MCF 10A (cell line): ENCODE measurements at places on chromosomes 16 and 17.

DNA sequence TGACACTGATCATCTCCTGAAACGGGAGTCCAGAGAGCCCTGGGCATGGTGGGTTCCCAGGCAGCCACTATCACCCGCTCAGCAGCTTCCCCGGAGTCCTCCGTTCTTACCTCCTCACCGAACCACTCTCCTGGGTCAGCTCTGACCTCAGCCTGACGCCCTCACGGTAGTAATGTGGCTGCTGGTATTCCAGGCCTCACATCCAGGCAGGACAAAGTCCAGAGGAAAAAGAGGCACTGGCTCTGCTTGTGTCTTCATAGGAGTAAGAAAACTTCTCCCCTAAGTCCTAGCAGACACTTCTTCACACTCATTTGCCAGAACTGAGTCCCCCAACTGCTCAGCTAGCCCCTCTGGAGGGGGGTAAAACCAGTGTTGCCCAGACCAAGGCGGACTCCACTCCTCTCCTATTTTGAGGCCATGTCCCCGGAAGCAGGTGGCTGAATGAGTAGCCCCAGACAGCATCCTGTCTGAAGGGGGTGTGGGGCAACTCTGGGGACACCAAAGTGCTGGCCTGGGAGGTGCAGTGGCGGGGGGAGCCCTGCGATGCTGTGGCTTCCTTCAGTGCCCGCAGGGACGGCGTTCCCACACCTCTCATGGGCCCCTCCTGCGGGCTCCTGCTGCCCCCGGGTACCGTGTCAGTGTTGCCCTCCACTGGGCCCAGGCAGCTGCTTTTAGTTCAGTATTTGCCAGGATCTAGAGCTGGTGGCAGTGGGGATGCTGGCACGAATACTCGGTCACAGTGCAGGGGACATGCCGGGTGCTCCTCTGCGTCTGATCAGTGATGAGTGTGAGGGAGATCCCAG lies 5.4 kb downstream of the FSCN2 start:
- no peak for DNase-seq
- no peak overlapping the region for H3K27ac ChIP-seq
- H3K27me3 ChIP-seq = no peaks in the 10 kb centered on the region
- no peaks in the 10 kb centered on the region for H3K4me1 ChIP-seq

DNA sequence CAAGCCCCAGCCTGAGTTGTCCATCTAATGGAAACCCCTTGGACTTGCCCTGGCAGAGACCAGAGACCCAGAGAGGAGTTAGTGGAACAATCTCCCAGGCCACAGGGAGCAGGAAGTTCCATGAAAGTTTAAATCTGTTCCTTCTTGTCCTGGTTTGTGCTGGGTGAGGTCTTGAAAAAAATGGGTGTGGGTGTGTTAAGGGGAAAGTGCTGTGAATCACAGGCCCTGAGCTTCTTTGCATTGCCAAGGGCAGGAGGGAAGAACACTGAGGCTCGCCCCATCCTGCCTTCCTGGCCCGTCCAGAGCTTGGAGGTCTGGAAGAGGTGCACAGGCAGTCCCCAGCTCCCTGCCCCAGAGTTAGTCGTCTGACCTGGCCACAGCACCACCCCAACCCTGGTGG lies 2.3 kb downstream of the ADORA2B start:
- peak overlapping the region; percentile 69 for H3K4me3 ChIP-seq
- peak; percentile 84 for DNase-seq
- peak overlapping the region; percentile 96 for H3K27ac ChIP-seq
- peaks cover 19% of the 10 kb centered on the region for H3K36me3 ChIP-seq

GRCh38 chr17:51510940-51511339 lies 250.6 kb downstream of the UTP18 start:
- peaks cover 37% of the 10 kb centered on the region for H3K27me3 ChIP-seq
- H3K4me1 ChIP-seq = no peaks in the 10 kb centered on the region
- no peaks in the 10 kb centered on the region for H3K36me3 ChIP-seq
- no peak overlapping the region for H3K4me3 ChIP-seq
- DNase-seq = no peak
- no peak overlapping the region for H3K27ac ChIP-seq

GRCh38 chr16:31138621-31139578 lies 3.4 kb upstream of the PRSS8 start:
- DNase-seq = peak; percentile 83
- no peaks in the 10 kb centered on the region for H3K27me3 ChIP-seq
- H3K36me3 ChIP-seq = peaks cover 2% of the 10 kb centered on the region
- peak overlapping the region; percentile 66 for H3K4me3 ChIP-seq
- peaks cover 33% of the 10 kb centered on the region for H3K4me1 ChIP-seq
- peak overlapping the region; percentile 9 for H3K27ac ChIP-seq

GRCh38 chr16:83819361-83819760 lies 11.6 kb downstream of the HSBP1 start:
- peaks cover 6% of the 10 kb centered on the region for H3K36me3 ChIP-seq
- H3K27ac ChIP-seq = no peak overlapping the region
- DNase-seq = no peak
- no peaks in the 10 kb centered on the region for H3K27me3 ChIP-seq
- H3K4me1 ChIP-seq = no peaks in the 10 kb centered on the region
- no peak overlapping the region for H3K4me3 ChIP-seq

- H3K27me3 ChIP-seq = peaks cover 32% of the 10 kb centered on the region
- DNase-seq = peak; percentile 78
- H3K4me1 ChIP-seq = no peaks in the 10 kb centered on the region
- no peak overlapping the region for H3K4me3 ChIP-seq
- H3K27ac ChIP-seq = no peak overlapping the region
These were observed 53.9 kb upstream of the ERCC4 start for GRCh38 chr16:13866073-13866472.

- no peak for DNase-seq
- peaks cover 17% of the 10 kb centered on the region for H3K36me3 ChIP-seq
- peaks cover 24% of the 10 kb centered on the region for H3K4me1 ChIP-seq
- no peak overlapping the region for H3K4me3 ChIP-seq
- no peak overlapping the region for H3K27ac ChIP-seq
These were observed 34.0 kb downstream of the OR1D5 start for GRCh38 chr17:3029213-3029913.

DNA sequence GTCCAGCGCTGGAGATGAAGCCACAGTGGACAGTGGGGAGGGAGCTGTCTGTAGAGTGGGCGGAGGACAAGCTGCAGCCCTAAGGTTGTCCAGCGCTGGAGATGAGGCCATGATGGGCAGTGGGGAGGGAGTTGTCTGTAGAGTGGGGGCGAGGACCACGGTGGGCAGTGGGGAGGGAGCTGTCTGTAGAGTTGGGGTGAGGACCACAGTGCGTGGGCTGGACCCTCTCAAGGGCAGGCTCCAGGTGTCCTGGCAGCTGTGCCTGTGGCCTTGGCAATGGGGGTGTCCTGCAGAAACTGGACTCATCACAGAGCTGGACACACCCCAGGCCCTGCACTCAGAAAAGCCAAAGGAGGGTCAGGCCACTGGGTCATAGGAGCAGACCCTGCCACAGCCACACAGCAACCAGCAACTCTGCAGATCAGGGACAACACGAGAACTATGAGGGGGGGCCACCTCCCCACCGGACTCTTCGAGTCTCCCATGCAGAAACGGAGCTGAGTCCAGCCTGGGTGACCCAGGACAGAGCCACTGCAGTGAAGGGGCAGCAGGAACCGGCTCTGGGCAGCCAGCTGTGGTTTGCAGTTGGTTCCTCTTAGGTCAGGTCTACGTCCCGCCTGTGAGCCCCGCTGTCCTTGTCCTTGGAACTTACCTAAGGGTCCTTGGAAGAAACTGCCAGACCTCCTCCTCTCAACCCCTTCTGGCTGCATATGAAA lies 33.4 kb upstream of the CBFA2T3 start:
- H3K4me1 ChIP-seq = no peaks in the 10 kb centered on the region
- H3K4me3 ChIP-seq = no peak overlapping the region
- DNase-seq = no peak
- H3K27ac ChIP-seq = no peak overlapping the region

- no peak for DNase-seq
- peaks cover 7% of the 10 kb centered on the region for H3K36me3 ChIP-seq
- no peak overlapping the region for H3K27ac ChIP-seq
- no peaks in the 10 kb centered on the region for H3K4me1 ChIP-seq
These were observed 55.6 kb downstream of the MMD start for GRCh38 chr17:55366020-55366481.

DNA sequence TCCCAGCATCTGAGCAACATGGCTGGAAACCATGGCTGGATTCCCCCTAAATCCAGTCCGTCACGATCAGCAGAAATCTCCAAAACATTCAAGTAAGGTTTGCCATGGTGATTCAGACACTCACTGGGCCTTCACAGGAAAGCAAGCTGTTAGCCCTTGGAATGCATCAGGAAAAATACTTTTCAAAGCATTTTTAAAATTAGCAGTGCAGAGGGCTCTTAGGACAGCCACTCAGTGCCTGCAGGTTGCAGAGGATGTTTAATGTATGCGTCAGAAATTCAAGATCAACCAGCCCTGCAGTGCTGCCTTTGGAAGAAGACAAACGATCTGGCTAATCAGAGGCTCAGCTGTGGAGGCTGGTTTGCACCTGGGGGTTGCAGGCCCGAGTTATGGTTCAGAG lies 50.3 kb downstream of the FOXL1 start:
- no peaks in the 10 kb centered on the region for H3K36me3 ChIP-seq
- peaks cover 10% of the 10 kb centered on the region for H3K4me1 ChIP-seq

DNA sequence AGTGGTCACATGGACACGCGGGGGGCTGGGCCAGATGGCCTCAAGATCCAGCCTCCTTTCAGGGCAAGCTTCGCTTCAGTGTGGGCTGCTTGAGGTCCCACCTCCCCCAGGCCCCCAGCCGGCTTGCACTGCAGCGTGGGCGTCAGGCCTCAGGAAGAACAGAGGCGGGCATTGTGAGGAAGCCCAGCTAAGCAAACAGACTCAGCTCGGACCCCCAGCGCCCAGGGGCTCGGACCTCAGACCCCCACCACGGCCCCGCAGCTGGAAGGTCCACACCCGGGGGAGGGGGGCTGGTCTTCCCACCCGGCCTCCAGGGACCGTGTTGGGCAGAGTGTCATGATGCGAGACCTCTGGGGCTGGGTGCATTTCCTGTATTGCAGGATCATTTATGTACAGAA lies 24.7 kb upstream of the ZNF469 start:
- no peaks in the 10 kb centered on the region for H3K4me1 ChIP-seq
- H3K4me3 ChIP-seq = no peak overlapping the region
- no peaks in the 10 kb centered on the region for H3K36me3 ChIP-seq
- H3K27me3 ChIP-seq = peaks cover 20% of the 10 kb centered on the region
- no peak for DNase-seq
- H3K27ac ChIP-seq = no peak overlapping the region

DNA sequence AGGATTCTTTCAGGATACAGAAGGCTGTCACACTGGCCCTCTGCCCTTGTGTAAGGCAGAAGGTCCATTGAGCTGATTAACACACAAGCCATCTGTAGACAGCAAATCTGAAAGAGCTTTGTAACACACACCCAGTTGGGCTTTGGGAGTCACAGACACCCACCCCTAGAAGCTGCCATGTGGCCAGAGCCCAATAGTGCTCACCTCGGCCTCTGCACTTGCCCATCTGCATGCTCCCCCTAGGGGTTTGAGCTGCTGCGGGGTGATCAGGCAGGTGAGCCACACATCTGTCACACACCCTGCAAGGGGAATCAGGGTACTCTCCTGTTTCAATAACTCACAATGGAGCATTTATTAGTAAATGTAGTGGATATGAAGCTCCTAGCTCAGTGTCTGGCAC lies 138.3 kb downstream of the CHD9NB start:
- H3K27ac ChIP-seq = no peak overlapping the region
- no peaks in the 10 kb centered on the region for H3K4me1 ChIP-seq
- peaks cover 48% of the 10 kb centered on the region for H3K27me3 ChIP-seq

GRCh38 chr16:10552281-10552680 lies 28.1 kb downstream of the EMP2 start:
- no peaks in the 10 kb centered on the region for H3K27me3 ChIP-seq
- DNase-seq = no peak
- H3K4me3 ChIP-seq = no peak overlapping the region
- H3K4me1 ChIP-seq = no peaks in the 10 kb centered on the region
